Kidney (tissue), 22 donors: ENCODE measurements at places on chromosomes 5 and 9. TPM values are rescaled to one million over a fixed set of nuclear protein-coding genes. Genes with fewer than 3 reads are reported as not detected.

GRCh38 chr9:16207161-16207560 lies 654.3 kb downstream of the CCDC171 start:
- no peak overlapping the region for H3K27ac ChIP-seq
- no peaks in the 10 kb centered on the region for H3K27me3 ChIP-seq
- H3K36me3 ChIP-seq, result no peaks in the 10 kb centered on the region
- H3K4me3 ChIP-seq, result peak overlapping the region; percentile 14

- H3K27ac ChIP-seq, result no peak overlapping the region
- DNase-seq, result no peak
- no peak overlapping the region for H3K4me3 ChIP-seq
- no peaks in the 10 kb centered on the region for H3K27me3 ChIP-seq
- no peaks in the 10 kb centered on the region for H3K36me3 ChIP-seq
Measured at GRCh38 chr9:106758911-106759310, 104.1 kb upstream of the ZNF462 start.

- DNase-seq, result no peak
- H3K36me3 ChIP-seq, result no peaks in the 10 kb centered on the region
- no peak overlapping the region for H3K27ac ChIP-seq
- H3K4me3 ChIP-seq, result no peak overlapping the region
- no peaks in the 10 kb centered on the region for H3K27me3 ChIP-seq
- H3K4me1 ChIP-seq, result no peaks in the 10 kb centered on the region
Measured at GRCh38 chr5:128528637-128529255, 9.3 kb downstream of the FBN2 start.

GRCh38 chr9:37769306-37769705 lies 15.6 kb downstream of the EXOSC3 start:
- no peaks in the 10 kb centered on the region for H3K27me3 ChIP-seq
- H3K4me3 ChIP-seq, result no peak overlapping the region
- DNase-seq, result no peak
- H3K4me1 ChIP-seq, result no peaks in the 10 kb centered on the region
- no peak overlapping the region for H3K27ac ChIP-seq

Gene SLC6A19
- 2.2 TPM for total RNA-seq

DNA sequence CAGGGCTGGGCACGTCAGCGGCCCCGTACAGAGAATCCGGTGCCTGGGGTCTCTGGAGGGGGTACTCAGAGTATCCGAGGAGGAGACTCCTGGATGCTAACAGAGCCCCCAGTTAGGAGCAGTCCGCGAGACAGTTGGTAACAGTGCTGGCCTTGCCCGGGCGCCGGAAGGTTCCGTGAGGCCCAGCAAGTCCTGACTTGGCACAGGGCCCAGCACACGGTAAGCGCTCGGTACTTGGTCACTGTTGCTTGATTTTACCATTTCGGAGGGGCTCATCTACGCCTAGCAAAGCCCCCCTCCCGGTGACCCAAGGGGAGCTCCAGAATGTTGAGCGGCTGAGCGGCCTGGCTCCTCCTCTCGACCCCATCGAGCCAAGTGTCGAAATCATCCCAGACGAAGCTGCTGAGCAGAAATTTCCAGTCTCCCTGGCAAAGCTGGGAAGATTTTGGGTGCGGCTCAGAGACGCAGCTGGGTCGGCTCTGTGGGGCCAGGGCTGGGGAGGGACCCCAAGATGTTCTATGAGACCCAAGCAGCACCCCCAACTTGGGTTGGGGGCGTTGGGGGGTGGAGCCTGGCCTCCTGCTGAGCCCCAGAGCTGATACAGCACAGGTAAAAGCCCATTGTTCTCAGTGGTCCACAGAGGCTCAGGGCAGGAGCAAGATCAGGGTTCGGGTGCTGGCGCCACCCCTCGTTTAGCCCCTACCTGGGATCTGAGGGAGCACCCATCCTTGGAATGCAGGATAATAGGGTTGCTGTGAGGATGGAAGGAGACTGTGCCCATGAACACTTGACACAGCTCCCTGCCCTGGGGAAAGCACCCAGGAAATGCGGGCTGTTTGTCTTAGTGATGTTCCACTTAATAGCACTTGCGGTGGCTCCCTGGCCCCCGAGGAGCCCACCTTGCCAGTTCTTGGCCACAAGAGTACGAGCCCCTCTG lies 137.2 kb downstream of the C9orf50 start:
- H3K4me1 ChIP-seq, result peaks cover 10% of the 10 kb centered on the region
- no peak overlapping the region for H3K4me3 ChIP-seq
- no peaks in the 10 kb centered on the region for H3K36me3 ChIP-seq

DNA sequence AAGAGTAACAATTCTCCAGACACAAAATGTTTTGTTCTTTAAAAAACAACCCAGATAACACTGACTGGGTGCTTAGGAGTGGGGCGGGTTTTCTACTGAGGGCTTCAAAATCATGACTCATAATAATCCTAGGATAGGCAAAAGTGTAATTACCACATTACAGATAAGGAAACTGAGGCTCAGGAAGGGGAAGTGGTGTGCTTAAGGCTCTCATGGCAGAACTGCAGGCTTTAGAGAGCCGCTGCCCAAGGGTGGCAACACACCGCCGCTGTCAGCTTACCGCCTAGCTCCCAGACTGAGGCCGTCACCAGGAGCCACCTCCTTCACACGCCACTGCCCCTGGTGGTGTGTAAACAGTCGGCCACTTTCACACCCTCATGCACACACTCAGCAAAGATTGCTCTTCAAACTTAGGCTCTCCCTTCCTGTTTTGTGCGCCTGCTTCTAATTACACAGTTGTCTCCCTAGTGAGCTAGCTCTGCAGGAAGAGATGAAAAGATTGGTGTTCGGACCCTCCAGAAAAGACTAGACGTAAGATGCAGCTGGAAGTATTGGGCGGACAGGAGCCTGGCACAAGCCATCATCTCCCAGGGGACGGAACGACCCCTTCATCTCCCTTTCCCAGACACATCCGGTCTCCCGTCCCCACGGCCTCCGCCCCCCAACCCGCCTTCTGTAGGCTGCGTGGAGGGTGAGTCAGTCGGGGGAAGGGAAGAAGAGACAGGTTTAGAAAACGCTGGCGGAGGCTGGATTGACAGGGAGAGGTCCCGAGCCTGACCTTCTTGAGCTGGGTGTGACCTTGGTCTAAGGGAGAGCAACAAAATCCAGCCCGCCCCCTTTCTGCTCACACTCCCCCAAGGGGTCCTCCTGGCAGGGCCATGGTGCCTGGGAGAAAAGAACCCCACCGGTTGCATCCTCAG lies 162.7 kb downstream of the SYK start:
- no peak overlapping the region for H3K4me3 ChIP-seq
- H3K27me3 ChIP-seq, result no peaks in the 10 kb centered on the region
- H3K27ac ChIP-seq, result no peak overlapping the region
- DNase-seq, result peak; percentile 67

DNA sequence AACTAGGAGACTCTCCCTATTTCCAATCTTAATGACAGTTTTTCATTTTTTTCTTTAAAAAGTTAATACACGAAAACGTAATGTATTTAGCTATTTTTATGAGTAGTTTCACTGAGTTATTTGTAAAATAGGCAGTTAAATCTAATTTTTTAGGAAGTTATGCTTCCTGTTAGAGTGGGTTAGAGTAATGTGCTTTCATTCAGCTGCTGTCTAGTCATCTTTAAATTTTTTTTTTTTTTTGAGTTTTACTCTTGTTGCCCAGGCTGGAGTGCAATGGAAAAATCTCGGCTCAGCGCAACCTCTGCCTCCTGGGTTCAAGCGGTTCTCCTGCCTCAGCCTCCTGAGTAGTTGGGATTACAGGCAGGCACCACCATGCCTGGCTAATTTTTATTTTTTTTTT lies 34.0 kb downstream of the CDC42SE2 start:
- no peaks in the 10 kb centered on the region for H3K27me3 ChIP-seq
- DNase-seq, result no peak
- H3K4me1 ChIP-seq, result no peaks in the 10 kb centered on the region
- H3K36me3 ChIP-seq, result no peaks in the 10 kb centered on the region
- no peak overlapping the region for H3K4me3 ChIP-seq

Gene TYRP1
- 0.41 TPM for total RNA-seq

- peaks cover 15% of the 10 kb centered on the region for H3K36me3 ChIP-seq
- H3K4me1 ChIP-seq, result no peaks in the 10 kb centered on the region
- H3K27me3 ChIP-seq, result no peaks in the 10 kb centered on the region
- no peak for DNase-seq
Measured at GRCh38 chr5:77437194-77437593, 54.9 kb downstream of the WDR41 start.

- no peak overlapping the region for H3K4me3 ChIP-seq
- no peak overlapping the region for H3K27ac ChIP-seq
- peaks cover 13% of the 10 kb centered on the region for H3K4me1 ChIP-seq
- no peak for DNase-seq
- no peaks in the 10 kb centered on the region for H3K27me3 ChIP-seq
- no peaks in the 10 kb centered on the region for H3K36me3 ChIP-seq
Measured at GRCh38 chr9:16825971-16826625, 44.4 kb downstream of the BNC2 start.

Gene FBLL1
- total RNA-seq, result 0.47 TPM
